ENCODE measurements at places on chromosomes 1 and 21. TPM values are rescaled to one million over a fixed set of nuclear protein-coding genes. Genes with fewer than 3 reads are reported as not detected.

The ANKRD34A gene
- total RNA-seq: 1.8 TPM

The CD164L2 gene
- not detected for total RNA-seq

The RNU1-2 gene
- 3,866 TPM for total RNA-seq

The CELA2A gene
- total RNA-seq: not detected
